HCT116 (cell line): ENCODE measurements at places on chromosomes 16 and 17.

DNA sequence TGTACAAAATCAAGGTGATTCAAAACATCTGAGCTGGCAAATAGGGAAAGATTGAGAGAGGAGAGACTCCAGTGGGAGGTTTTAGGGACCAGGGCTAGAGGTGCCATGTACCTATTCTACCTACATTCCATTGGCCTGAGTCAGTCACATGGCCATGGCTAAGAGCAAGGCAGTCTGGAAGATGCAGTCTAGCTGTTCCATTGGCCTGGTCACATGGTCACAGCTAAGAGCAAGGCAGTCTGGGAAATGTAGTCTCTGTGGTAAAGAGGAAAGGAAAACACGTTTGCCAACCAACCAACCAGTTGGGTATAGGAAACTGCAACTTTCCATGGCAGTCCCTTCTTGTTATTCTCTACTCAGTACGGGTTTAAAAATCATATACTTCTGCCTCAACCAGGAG is 369.1 kb downstream of the XYLT1 start:
- DNase-seq, result peak; percentile 54

DNA sequence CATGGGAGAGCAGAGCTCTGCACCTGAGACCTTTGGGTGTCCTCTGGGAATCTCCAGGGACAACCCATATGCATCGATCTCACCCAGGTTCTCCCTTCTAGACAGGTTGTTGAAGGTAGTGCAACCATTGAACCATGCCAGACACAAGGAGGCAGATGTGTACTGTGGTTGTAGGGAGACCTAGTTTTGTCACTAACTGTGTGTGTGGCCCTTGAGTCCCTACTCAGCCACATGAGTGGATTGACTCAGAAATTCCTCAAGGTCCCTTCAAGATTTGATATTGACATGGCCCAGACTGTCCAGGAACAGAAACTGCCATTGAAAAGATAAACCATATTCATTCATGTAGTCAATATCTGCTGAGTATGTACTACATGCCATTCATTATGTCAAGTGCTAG is 396.4 kb upstream of the CCL2 start:
- no peak for DNase-seq

DNA sequence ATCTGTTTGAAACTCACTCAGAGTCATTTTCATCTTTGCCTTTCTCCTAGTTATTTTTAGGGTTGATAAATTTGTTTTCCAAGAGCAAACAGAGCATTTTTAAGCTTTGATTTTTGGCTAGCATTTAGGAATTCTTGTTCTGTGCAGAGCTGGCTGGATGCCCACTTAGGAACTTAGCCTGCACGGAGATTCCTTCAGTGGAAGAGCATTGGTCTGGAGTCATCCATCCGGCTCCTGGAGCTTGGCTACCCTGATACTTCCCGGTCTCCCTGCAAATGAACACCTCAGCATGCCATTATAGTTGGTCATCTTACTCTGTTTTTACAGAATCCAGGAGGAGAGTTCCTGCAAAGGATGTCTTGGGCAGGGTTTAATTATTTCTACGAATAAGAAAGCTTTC is 57.1 kb downstream of the SPECC1 start:
- DNase-seq, result no peak

- no peak for DNase-seq
Observed at GRCh38 chr17:68599091-68599490, 2.1 kb downstream of the FAM20A start.

GRCh38 chr17:80931421-80932265 is 60.0 kb upstream of the CHMP6 start:
- DNase-seq, result peak; percentile 12

GRCh38 chr16:80577485-80578280 is 36.9 kb downstream of the DYNLRB2 start:
- DNase-seq, result no peak

- DNase-seq, result peak; percentile 58
Observed at GRCh38 chr16:85416228-85417109, 196.7 kb upstream of the GSE1 start.

DNA sequence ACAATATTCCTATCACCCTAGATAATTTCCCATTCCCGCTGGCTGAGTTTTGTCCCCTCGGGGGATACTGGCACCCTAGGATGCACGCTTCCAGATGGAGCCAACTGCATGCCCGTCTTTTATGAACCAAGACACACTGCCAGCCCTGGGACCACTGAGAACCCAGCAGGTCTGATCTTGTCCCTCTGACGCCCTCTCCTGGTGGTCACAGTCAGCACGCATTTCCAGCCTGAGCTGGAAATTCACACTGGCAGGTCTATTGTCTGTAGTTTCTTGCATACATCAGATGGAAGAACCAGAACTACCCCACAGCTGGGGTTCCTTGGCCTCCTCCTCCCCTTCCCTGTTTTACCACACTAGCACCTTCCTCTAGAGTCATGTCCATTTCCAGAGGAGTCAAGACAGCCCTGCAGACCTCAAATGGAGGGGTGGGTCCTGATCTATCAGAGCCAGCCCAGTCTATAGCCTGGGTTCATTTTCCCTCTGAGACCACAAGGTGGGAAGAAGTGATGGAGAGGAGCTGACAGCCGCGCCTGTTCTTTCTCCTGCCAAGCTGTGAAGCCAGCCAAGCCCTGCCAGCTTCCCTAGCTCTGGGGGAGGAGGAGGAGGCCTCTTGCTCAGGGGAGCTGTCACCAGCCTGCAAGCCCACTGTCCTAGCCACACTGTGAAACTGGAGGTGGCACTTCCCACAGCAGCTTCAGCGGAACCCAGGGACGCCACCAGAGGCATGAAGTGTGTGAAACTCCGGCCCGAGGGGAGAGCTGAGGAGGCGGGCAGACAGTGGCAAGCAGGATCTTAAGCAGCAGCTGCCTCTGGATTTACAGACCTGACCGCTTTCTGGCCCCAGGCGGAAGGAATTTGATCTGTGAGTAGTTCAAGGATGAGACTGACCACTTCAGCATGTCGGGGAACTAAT is 29.3 kb downstream of the MXRA7 start:
- peak; percentile 56 for DNase-seq

GRCh38 chr17:40121181-40122135 is at the start of gene MSL1:
TSS of gene MSL1 (plus strand) at chr17:40121971. CDS start at chr17:40122613, 642 bp downstream.
- no peak for DNase-seq

DNA sequence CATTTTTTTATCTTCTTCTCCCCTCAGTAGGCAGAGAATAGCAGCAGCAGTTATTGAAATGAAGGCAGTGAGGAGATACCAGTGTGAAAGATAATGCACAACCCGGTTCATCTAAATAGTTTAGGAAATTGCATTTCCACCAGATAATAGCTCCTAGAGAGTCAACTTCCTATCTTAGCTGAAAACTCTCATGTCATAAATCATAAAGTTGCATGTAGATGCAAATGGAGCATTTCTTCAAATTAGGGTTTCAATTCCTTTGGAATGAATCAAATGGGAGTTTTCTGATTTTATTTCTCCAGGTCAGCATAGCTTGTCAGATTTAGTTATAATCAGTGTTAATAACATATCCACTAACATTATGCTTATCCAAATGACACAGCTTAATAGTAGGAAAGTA is 335.3 kb downstream of the CNTNAP4 start:
- no peak for DNase-seq

DNA sequence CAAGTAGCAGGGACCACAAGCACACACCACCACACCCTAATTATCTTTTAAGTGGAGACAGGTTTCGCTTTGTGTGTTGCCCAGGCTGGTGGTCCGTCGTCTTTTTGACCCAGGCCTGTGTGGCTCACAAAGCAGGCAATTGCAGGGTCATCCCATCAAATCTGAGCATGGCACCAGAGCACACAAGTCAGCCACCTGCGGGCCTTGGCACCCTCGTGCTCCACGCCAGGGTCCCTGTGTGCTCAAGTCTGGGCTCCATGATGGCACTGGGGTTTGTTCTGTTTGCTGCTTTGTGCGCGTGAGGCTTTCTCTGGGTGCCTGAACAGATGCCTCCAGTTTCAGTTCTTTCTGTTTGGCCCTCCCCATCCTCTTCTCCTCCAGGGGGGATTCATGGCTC is 2.4 kb upstream of the CAPN15 start:
- DNase-seq, result no peak

- no peak for DNase-seq
Observed at GRCh38 chr16:58409316-58409973, 17.2 kb downstream of the GINS3 start.

DNA sequence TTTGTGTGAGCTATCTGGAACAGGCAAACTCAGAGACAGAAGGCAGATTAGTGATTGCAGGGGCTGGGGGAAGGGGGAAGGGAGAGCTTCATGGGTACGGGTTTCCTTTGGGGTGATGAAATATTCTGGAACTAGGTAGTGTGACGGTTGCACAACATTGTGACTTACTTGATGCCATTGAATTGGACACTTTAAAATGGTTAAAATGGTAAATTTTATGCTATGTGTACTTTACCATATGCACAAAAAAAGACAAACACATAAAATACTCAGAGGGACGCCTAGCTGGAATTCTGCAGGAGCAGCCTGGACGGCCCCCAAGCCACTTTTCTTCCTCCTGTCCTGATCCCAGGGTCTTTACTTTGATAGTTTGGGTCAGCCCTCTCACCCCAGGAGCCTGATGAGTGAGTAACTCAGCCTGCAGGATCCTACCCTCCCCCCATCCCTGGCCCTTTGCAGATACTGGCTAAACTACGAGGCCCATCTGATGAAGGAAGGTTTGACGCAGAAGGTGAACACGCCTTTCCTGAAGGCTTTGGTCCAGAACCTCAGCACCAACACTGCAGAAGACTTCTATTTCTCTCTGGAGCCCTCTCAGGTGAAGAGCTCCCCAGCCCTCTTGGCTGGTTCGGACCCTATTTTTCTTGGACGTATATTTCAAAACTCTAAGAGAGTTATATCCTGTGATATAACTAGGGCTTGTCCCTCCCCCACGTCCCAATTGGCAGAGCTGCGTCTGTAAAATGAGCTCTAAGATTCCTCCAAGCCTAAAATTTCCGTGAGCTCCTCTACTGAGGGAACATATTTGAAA is 7.8 kb downstream of the ADGRG3 start:
- DNase-seq, result no peak

- DNase-seq, result peak; percentile 97
Observed at GRCh38 chr17:75046407-75047289, at the start of the genes ATP5PD and KCTD2. TSS of gene ATP5PD (minus strand) at chr17:75046969. CDS start at chr17:75042650, 4,319 bp downstream. TSS of gene KCTD2 (plus strand) at chr17:75047225. CDS start at chr17:75047251, 26 bp downstream.

DNA sequence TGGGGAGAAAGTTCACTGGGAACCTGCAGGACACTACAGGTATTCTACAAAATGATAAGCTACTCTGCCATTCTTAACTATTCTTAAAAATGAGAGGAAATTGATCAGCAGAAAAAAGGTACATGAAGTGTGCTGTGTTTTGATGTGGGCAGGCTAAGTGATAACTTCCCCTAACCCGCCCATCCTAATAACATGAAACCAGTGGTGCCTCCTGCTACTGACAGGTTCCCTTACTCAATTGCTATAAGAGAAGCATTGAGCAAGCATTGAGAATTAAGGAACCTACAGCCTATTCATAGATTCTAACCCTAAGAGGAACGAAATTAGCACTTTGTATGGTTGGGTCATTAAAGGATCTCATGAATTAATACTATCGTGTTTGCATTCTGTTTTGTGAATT is 18.9 kb downstream of the XYLT1 start:
- DNase-seq, result no peak

DNA sequence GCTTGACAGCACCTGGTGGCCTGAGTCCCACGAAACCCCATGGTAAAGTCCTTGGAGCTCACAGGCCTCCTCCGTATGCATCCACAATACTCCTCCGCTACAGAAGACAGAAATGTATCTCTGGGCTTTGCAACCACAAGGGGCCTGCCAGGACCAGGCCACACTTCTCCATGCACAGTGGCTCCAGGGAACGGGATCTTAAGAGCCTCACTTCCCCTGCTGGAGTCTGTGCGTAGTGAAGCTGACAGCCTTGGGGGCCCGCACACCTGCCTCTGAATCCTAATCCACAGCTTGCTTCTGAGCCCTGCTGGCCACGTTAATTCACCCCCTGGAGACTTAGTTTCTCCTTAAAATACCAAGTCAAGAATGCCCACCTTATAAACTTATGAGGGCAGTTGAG is 125.7 kb downstream of the COPRS start:
- no peak for DNase-seq

GRCh38 chr17:65538675-65539529 is 22.5 kb downstream of the AXIN2 start:
- no peak for DNase-seq

- no peak for DNase-seq
Observed at GRCh38 chr17:68955181-68955841, at the start of gene ABCA8. TSS of gene ABCA8 (minus strand) at chr17:68955392. CDS start at chr17:68942034, 13,358 bp downstream.
